Spleen (tissue), 13 donors: ENCODE measurements at places on chromosomes 4 and X. TPM values are rescaled to one million over a fixed set of nuclear protein-coding genes. Genes with fewer than 3 reads are reported as not detected.

GRCh38 chrX:75625232-75625631 is 102.4 kb upstream of the ZDHHC15 start:
- DNase-seq: no peak
- H3K4me1 ChIP-seq: no peaks in the 10 kb centered on the region
- no peak overlapping the region for H3K27ac ChIP-seq
- no peaks in the 10 kb centered on the region for H3K36me3 ChIP-seq

- no peaks in the 10 kb centered on the region for H3K27me3 ChIP-seq
- no peaks in the 10 kb centered on the region for H3K4me1 ChIP-seq
- no peaks in the 10 kb centered on the region for H3K36me3 ChIP-seq
- no peak overlapping the region for H3K4me3 ChIP-seq
Observed at GRCh38 chr4:82679531-82679930, 117.7 kb upstream of the TMEM150C start.

DNA sequence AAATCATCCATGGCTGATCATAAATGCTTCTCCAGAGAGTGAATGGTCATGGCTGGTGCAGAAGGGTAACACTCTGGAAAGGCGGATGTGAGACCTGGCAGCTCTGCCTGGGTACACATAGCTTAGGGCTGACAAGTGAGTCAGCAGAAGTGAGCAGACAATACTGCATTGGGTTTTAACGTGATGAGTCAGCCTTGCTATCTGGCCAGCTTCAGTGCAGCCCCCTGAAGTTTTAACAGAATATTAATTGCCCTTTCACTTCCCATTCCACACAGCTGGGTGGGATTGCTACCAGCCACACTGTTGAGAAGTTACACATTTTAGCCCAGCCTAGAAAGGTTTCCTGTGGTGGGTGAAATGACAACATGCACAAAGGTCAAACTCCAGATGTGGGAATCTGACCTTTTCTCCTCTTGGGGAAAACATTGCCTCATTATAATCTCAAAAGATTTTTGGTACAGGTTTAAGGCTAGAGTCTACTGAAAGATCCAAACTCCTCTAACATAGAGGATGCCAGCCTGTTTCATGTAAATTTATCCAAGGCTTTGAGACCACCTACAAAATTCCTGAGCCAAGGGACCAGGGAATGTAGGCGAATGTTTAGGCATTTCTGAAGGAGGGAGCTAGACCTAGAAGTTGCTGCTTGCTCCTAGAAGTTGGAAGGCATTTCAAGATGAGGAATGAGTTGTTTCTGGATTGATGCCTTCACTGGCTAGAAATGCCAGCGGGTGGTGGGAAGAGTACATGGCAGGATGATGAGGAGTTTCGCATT is 230.3 kb upstream of the PGRMC2 start:
- peaks cover 21% of the 10 kb centered on the region for H3K4me1 ChIP-seq
- H3K27ac ChIP-seq: no peak overlapping the region
- no peak for DNase-seq
- H3K27me3 ChIP-seq: no peaks in the 10 kb centered on the region
- no peaks in the 10 kb centered on the region for H3K36me3 ChIP-seq
- H3K4me3 ChIP-seq: no peak overlapping the region

- no peaks in the 10 kb centered on the region for H3K4me1 ChIP-seq
- no peak for DNase-seq
- H3K4me3 ChIP-seq: no peak overlapping the region
- no peaks in the 10 kb centered on the region for H3K27me3 ChIP-seq
- no peak overlapping the region for H3K27ac ChIP-seq
Observed at GRCh38 chrX:47796433-47796906, 40.2 kb upstream of the ZNF81 start.

The MAGEA11 gene
- 0.03 TPM for polyA plus RNA-seq

The FAM9C gene
- polyA plus RNA-seq: 10.5 TPM

DNA sequence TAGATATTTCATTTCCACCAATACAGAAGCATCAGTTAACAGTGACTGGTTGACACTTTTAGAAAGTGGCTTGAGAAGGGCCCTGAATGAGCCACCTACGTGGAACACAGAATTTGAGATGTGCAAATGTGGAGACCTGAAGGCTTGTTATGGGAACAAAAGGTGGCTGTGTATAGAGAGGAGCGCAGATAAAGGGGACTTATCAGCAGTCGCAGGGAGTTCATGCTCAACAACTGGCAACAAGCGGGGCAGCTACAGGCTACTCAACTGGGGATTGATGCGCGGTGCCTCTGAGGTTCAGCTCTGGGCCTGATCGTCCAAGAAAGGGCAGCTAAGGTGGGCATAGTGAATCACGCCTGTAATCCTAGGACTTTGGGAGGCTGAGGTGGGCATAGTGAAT is 3.4 kb upstream of the FAM3A start:
- no peak for DNase-seq
- no peaks in the 10 kb centered on the region for H3K27me3 ChIP-seq
- no peak overlapping the region for H3K4me3 ChIP-seq
- H3K36me3 ChIP-seq: no peaks in the 10 kb centered on the region
- no peak overlapping the region for H3K27ac ChIP-seq

GRCh38 chr4:21001490-21001889 is 301.2 kb downstream of the PACRGL start:
- no peaks in the 10 kb centered on the region for H3K36me3 ChIP-seq
- H3K27ac ChIP-seq: no peak overlapping the region
- H3K4me3 ChIP-seq: no peak overlapping the region
- H3K4me1 ChIP-seq: no peaks in the 10 kb centered on the region
- no peak for DNase-seq

The HSFX2 gene
- 1.3 TPM for polyA plus RNA-seq

- no peak overlapping the region for H3K4me3 ChIP-seq
- H3K4me1 ChIP-seq: no peaks in the 10 kb centered on the region
- no peaks in the 10 kb centered on the region for H3K36me3 ChIP-seq
- no peak overlapping the region for H3K27ac ChIP-seq
- no peak for DNase-seq
- no peaks in the 10 kb centered on the region for H3K27me3 ChIP-seq
Observed at GRCh38 chrX:57270980-57271379, 15.5 kb upstream of the FAAH2 start.

- no peak overlapping the region for H3K4me3 ChIP-seq
- no peak for DNase-seq
- H3K27ac ChIP-seq: no peak overlapping the region
- H3K4me1 ChIP-seq: no peaks in the 10 kb centered on the region
Observed at GRCh38 chr4:170047771-170048354, 21.7 kb upstream of the MFAP3L start.

- H3K4me3 ChIP-seq: no peak overlapping the region
Observed at GRCh38 chr4:96227515-96227914, 387.6 kb downstream of the PDHA2 start.

GRCh38 chr4:126807132-126807531 is 825.6 kb upstream of the INTU start:
- H3K4me1 ChIP-seq: no peaks in the 10 kb centered on the region
- H3K36me3 ChIP-seq: no peaks in the 10 kb centered on the region
- no peak overlapping the region for H3K27ac ChIP-seq
- H3K27me3 ChIP-seq: no peaks in the 10 kb centered on the region

GRCh38 chr4:173346074-173346473 is 11.9 kb upstream of the HMGB2 start:
- no peaks in the 10 kb centered on the region for H3K36me3 ChIP-seq
- H3K4me1 ChIP-seq: no peaks in the 10 kb centered on the region
- H3K4me3 ChIP-seq: no peak overlapping the region
- H3K27me3 ChIP-seq: no peaks in the 10 kb centered on the region
- no peak for DNase-seq

GRCh38 chrX:24410514-24411189 is 50.2 kb downstream of the SUPT20HL1 start:
- no peaks in the 10 kb centered on the region for H3K4me1 ChIP-seq
- no peak for DNase-seq
- H3K27ac ChIP-seq: no peak overlapping the region
- H3K36me3 ChIP-seq: no peaks in the 10 kb centered on the region
- H3K27me3 ChIP-seq: no peaks in the 10 kb centered on the region
- no peak overlapping the region for H3K4me3 ChIP-seq

The GPR173 gene
- polyA plus RNA-seq: 1.1 TPM

The NUP62CL gene
- polyA plus RNA-seq: 0.39 TPM

The TSPYL2 gene
- 58.6 TPM for polyA plus RNA-seq

- H3K27ac ChIP-seq: no peak overlapping the region
- no peaks in the 10 kb centered on the region for H3K4me1 ChIP-seq
- no peak overlapping the region for H3K4me3 ChIP-seq
- H3K27me3 ChIP-seq: no peaks in the 10 kb centered on the region
- no peaks in the 10 kb centered on the region for H3K36me3 ChIP-seq
Observed at GRCh38 chrX:133053861-133054598, 42.9 kb downstream of the USP26 start.

The DNAAF6 gene
- not detected for polyA plus RNA-seq

- H3K36me3 ChIP-seq: no peaks in the 10 kb centered on the region
- H3K27ac ChIP-seq: no peak overlapping the region
- peak overlapping the region; percentile 26 for H3K4me3 ChIP-seq
- peaks cover 4% of the 10 kb centered on the region for H3K27me3 ChIP-seq
Observed at GRCh38 chrX:2889045-2889605, 40.0 kb downstream of the ARSD start.

GRCh38 chrX:129717892-129718291 is 20.9 kb upstream of the XPNPEP2 start:
- H3K27ac ChIP-seq: no peak overlapping the region
- no peak for DNase-seq
- no peaks in the 10 kb centered on the region for H3K4me1 ChIP-seq
- no peaks in the 10 kb centered on the region for H3K36me3 ChIP-seq
- H3K4me3 ChIP-seq: no peak overlapping the region

DNA sequence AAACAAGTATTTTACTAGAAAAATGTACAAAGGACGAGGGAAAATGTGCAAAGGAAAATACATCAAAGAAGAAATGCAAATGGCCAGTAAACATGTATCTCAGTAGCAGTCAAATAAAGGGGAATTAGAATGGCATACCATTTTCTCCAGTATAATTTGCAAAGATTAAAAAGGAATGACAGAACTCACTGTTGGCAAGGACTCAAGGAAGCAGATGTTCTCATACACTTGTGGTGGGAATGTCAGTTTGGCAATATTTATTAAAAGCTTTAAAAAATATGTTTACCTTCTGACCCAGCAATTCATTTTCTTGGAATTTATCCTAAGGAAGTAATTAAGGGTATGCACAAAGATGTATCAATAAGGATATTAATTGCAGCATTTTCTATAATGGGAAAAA is 7.6 kb downstream of the CLCN5 start:
- H3K4me1 ChIP-seq: no peaks in the 10 kb centered on the region
- H3K27me3 ChIP-seq: no peaks in the 10 kb centered on the region
- no peak overlapping the region for H3K27ac ChIP-seq
- H3K4me3 ChIP-seq: no peak overlapping the region
- no peaks in the 10 kb centered on the region for H3K36me3 ChIP-seq
- DNase-seq: no peak

- H3K27ac ChIP-seq: no peak overlapping the region
- H3K36me3 ChIP-seq: no peaks in the 10 kb centered on the region
- no peak for DNase-seq
- H3K27me3 ChIP-seq: no peaks in the 10 kb centered on the region
- H3K4me1 ChIP-seq: no peaks in the 10 kb centered on the region
Observed at GRCh38 chr4:151797131-151797530, 36.3 kb upstream of the GATB start.

- H3K27ac ChIP-seq: no peak overlapping the region
- no peak for DNase-seq
- no peaks in the 10 kb centered on the region for H3K27me3 ChIP-seq
- peaks cover 18% of the 10 kb centered on the region for H3K36me3 ChIP-seq
Observed at GRCh38 chr4:109676886-109677285, 26.4 kb downstream of the CASP6 start.

DNA sequence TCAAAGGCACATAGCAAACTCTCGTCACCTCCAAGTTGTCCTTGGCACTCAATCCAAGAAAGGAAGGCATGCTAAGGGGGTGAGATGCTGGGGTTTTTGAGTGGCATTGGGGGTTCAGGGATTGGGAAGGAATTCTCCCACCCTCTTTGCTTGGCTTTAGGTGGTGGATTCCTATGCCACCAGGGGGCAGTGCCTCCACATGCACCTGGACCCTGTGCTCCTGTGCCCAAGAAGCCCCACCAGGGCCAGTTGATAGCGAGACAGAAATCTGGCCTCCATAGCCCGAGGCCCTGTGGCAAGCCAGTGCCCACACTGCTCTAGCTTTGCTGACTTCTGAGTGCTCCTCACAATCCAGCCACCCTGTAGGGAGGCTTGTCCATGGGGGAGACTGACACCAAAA is 2.0 kb upstream of the FATE1 start:
- DNase-seq: no peak
- no peak overlapping the region for H3K27ac ChIP-seq
- no peak overlapping the region for H3K4me3 ChIP-seq
- no peaks in the 10 kb centered on the region for H3K36me3 ChIP-seq
- H3K4me1 ChIP-seq: no peaks in the 10 kb centered on the region

- H3K4me1 ChIP-seq: peaks cover 13% of the 10 kb centered on the region
- peak overlapping the region; percentile 71 for H3K4me3 ChIP-seq
- DNase-seq: peak; percentile 89
- H3K27me3 ChIP-seq: peaks cover 26% of the 10 kb centered on the region
- H3K36me3 ChIP-seq: no peaks in the 10 kb centered on the region
Observed at GRCh38 chr4:140755774-140756318, 339 bp downstream of the TBC1D9 start.

DNA sequence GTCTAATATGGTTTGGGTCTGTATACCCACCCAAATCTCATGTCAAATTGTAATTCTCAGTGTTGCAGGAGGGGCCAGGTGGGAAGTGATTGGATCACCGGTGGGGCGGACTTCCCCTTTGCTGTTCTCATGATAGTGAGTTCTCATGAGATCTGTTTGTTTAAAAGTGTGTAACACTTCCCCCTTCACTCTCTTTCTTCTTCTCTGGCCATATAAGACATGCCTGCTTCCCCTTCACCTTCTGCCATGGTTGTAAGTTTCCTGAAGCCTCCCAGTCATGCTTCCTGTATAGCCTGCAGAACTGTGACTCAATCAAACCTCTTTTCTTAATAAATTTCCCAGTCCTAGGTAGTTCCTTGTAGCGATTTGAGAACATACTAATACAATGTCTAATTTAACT is 19.7 kb upstream of the SCRG1 start:
- peaks cover 11% of the 10 kb centered on the region for H3K4me1 ChIP-seq
- H3K36me3 ChIP-seq: no peaks in the 10 kb centered on the region
- DNase-seq: peak; percentile 69
- peak overlapping the region; percentile 91 for H3K27ac ChIP-seq

- no peaks in the 10 kb centered on the region for H3K27me3 ChIP-seq
- no peak overlapping the region for H3K27ac ChIP-seq
- H3K4me1 ChIP-seq: no peaks in the 10 kb centered on the region
- no peak for DNase-seq
- H3K4me3 ChIP-seq: no peak overlapping the region
Observed at GRCh38 chrX:46805270-46805669, 31.6 kb upstream of the RP2 start.

GRCh38 chr4:70192895-70193294 is 2.6 kb upstream of the ODAM start:
- no peak for DNase-seq
- no peaks in the 10 kb centered on the region for H3K27me3 ChIP-seq
- no peak overlapping the region for H3K27ac ChIP-seq
- no peaks in the 10 kb centered on the region for H3K4me1 ChIP-seq
- no peaks in the 10 kb centered on the region for H3K36me3 ChIP-seq

The PABPC1L2A gene
- not detected for polyA plus RNA-seq
